Neural progenitor cell (in vitro differentiated cells): ENCODE measurements at places on chromosomes 7 and 10. TPM values are rescaled to one million over a fixed set of nuclear protein-coding genes. Genes with fewer than 3 reads are reported as not detected.

SORBS1 gene
- 10.1 and 16.1 TPM in 2 replicates for total RNA-seq

FAM20C gene
- 3.8 and 4.7 TPM in 2 replicates for total RNA-seq

SPDYE11 gene
- not detected in 2 replicates for total RNA-seq

SEPTIN7 gene
- total RNA-seq: 288 and 560 TPM in 2 replicates

SCIN gene
- total RNA-seq: not detected in 2 replicates

DNA sequence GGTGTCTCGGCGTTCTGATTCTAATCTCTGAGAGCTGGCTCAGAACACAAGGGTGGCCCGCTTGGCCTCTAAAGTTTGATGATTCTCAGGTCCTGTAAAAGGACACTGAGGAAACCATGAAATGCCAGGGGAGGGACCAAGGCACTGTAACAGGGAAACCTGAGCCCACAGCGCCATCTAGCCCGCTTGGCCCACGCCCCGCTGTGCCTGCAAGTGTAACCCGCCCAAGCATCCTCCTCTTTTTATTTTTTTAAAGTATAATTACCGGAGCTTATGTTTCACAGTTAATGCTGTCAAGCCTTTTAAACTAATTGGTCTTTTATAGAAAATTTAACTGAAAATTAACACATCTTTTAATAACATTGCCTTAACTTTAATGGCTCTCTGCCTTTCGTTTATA lies 734.7 kb downstream of the KCNMA1 start:
- DNase-seq: peak; percentile 82

GRCh38 chr7:22569586-22570321 lies 69.8 kb upstream of the STEAP1B start:
- DNase-seq: no peak

- DNase-seq: peak; percentile 6
Measured at GRCh38 chr7:134176037-134176350, 48.9 kb downstream of the LRGUK start.

DNA sequence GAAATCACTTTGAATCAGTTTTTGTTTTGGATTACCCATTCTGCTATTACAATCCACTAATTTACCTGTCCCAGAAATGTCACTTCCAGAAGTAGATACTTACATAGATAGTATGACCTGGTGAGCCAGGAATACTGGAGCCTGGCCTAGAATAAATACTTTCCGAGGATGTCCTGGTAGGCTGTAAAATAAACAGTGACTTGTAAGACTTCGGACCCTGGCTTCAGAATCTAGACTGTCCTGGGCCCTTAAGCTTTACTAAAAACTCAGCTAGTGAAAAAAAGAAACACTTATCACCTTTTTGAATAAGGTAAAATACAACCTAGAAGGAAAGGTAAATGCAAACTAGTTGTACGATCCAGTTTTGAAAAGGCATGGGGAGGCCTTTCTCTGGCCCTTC lies 69.5 kb upstream of the AFAP1L2 start:
- no peak for DNase-seq

- no peak for DNase-seq
Measured at GRCh38 chr7:27952456-27953285, 212.7 kb downstream of the TAX1BP1 start.

DNA sequence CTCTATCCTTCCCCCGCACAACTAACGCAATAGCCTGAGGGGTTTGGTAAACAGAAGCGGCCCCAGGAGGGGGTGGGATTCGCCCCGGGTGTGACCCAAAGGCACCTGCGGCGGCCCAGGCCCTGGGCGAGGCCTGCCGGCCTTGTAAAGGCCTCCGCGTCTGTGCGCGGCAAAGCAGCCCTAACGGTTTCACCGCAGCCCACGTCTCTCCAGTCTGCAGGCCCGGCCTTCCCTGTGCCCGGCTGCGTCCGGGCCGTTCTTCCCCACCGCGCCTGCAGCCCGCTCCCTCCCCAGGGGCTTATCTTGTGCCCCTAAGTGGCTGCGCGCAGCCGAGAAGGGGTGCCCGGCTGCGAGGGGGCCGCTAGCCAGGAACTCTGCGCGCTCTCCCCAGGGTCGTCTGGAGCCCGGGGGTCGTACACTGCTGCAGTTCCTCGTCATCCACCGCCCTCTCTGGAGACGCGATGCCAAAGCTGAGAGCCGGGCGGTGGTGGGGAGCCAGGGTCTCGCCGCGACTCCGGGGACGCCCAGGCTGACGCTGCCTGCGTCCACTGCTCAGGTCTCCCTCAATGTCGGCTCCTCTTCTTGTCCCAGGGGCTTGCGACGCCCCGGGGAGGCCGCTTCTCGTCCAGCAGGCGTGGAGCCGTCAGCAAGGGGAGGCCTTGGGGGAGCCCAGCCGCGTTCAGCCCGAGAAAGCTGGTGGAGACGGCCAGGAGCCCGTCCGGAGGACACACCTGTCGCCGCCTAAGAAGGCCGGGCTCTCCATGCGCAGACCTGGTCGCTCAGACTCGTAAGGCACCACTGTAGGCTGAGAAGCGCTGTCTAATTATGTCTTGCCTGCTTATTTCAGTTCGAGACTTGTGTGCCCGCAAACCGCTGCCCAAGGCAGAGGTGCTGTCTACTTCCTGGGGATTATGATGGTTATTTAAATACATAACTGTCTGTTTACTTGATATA lies 132.3 kb downstream of the SPAG6 start:
- DNase-seq: peak; percentile 76
